ENCODE measurements at places on chromosomes 2 and 18.

DNA sequence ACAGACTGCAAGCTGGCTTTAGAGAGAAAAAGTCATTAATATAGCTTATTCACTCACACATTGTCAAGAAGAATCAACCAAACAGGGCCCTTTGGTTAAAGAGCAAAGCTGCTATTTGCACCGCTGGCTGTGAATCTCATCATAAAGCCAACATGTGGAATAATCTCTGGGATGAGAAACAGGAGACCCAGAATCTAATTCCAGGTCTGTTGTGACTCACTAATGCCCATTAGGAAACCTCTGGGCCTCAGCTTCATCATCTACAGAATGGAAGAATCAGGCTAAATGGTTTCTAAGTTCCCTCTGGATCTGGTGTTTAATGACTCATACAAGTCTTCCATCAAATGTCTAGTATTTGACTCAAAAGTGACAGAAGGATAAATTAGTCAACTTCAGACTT, 591.7 kb upstream of the DDX18 start:
- DNase-seq = no peak

DNA sequence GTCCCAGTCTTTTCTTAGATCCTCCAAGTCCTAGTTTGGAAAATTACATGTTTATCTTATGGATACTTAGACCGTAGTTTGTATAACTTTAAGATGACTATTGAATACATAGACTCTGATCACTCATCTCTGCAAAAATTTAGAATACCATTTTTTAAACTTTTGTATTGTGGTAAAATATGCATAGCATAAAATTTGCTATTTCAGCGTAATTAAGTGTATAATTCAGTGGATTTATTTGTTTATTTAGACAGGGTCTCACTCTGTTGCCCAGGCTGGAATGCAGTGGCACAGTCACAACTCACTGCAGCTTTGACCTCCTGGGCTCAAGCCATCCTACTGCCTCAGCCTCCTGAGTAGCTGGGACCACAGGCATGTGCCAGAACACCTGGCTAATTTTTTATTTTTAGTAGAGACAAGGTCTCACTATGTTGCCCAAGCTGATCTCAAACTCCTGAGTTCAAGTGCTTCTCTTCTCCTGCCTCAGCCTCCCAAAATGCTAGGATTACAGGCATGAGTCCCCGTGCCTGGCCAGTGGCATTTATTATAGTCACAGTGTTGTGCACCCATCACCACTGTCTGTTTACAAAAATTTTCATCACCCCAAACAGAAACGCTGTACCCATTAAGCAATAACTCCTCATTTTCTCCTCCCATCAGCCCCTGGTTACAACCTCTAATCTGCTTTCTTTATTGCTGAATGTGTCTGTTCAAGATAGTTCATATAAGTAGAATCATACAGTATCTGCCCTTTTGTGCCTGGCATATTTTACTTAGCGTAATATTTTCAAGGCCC, 90.0 kb downstream of the MAP3K20 start:
- no peak for DNase-seq

DNA sequence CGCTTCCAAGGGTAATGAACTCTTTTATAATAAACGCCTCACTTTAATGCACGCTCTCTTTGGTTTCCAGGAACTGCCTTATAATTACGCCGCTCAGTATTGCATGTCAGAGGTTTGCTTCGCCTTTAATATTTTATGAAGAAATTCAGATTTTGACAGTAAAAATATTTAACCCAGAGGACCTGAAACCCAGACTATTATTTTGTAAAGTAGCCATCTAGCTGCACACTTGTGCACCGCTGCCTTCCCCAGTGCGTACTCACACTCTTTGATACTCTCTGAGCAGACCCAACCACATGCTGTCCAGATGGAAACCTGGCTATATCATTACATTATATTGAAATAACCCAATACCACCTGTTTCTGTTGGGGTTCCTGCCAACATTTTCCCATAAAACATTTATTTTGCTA, 270.1 kb downstream of the C1D start:
- DNase-seq = no peak

- DNase-seq = no peak
These were observed 37.4 kb downstream of the VAPA start for GRCh38 chr18:9951022-9951859.

- DNase-seq = no peak
These were observed 186.5 kb upstream of the NRP2 start for GRCh38 chr2:205495819-205496218.

- DNase-seq = no peak
These were observed 83.7 kb downstream of the BCL11A start for GRCh38 chr2:60469536-60470317.

- DNase-seq = no peak
These were observed 48.3 kb upstream of the GULP1 start for GRCh38 chr2:188243381-188243780.

Data from stimulated activated naive CD8-positive, alpha-beta T cell treated with anti-CD3 and anti-CD28 coated beads, Interleukin-15, Interleukin-2, amounts not matched to agents 100 U/mL and 50 U/mL, for 24 hours (primary cell).